ENCODE measurements at places on chromosomes 6 and 20.

DNA sequence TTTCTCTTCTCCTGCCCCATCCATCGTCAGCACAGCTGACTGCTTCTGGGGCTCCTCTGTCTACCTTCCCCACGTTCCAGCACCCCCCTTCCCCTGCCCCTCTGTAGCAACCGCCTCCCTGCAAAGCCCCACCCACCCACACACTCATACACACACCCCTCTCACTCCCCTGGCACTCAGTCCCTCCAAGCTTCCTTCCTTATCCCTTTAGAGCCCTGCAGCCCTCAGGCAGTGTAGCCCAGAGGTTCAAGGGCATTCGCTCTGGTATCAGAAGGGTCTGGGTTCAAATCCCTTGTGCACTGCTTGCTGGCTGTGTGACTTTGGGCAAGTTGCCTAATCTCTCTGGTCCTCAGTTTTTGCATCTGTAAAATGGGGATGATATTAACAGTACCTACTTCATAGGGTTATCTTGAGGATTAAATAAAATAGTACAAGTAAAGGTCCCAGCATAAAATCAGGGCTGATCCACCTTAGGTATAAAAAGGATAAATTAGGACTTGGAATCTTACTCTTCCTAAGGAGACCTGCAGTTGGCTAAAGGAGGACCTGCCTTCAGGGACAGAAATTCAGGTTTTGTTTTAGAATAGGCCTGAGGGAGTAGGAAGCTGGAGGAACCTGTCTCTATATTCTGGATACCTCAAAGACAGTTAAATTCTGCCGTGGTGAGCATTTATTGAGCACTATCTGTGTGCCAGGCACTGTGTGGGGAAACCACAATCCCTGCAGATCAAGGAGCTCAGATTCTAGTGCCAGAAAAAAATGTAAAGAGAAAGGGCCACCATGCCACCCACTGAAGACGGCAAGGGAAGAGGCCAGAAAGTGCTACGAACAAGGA, 94.1 kb downstream of the SNX5 start:
- DNase-seq = no peak

DNA sequence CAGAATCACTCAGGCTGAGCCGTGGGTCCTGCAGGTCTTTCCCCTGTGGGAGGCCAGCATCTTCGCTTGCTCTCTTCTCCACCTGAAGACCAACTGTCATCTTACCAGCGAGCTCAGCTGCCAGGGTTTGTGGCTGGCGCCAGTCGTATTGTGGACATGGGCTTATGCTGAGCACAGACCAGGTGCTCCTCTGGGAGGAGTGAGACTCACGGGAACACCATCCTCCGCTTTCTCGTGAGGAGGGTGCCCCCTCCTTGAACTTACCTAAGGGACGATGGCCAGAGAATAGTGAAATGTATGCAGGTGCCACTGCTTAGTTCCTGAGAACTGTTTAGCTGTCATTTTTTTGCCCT, 17.1 kb downstream of the WRNIP1 start:
- no peak for DNase-seq

DNA sequence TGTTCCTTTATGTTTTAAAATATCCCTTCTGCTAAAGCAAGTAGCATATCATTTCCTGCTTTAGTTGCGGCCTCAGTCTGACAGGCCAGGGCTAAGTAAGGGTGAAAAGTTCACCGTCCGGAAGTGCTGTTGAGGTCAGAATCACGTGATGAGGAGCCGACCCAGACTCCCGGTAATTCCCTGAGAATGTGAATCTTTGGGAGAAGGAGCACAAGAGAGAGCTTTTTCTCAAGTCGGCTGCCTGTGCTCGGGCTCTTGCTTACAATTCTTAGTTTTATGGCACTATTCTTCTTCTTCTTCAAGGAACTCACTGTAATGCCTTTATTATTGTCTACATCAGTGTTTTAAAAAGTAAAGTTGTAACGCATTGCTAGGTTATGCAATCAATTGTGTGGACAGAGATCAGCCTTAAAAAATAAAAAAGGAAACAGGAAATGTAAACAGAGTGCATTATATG, 309.3 kb downstream of the PRL start:
- DNase-seq = peak; percentile 94

DNA sequence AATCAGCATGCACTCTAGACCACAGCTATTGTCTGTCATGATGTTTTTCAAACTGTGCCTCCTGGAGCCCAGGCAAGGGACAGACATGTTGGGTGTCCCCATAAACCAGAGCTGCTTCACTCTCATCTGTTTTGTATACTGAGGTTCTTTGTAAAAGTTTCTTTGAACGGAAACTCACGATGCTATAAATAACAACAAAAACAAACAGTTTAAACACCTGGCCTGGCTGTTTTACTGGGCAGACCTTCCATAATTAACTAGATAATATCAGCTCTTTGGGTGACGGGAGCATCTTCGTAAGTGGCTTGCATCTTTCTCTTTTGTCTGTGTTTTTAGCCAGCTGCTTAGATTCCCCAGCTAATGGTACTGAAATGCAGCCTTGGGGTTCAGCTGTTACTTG, 190.3 kb downstream of the ZDHHC14 start:
- no peak for DNase-seq

- no peak for DNase-seq
Observed at GRCh38 chr6:142850679-142851423, 94.1 kb downstream of the HIVEP2 start.

- no peak for DNase-seq
Observed at GRCh38 chr6:9621276-9621675, 793.6 kb downstream of the TFAP2A start.
